HFFc6 (cell line): ENCODE measurements at places on chromosomes 16 and 17.

GRCh38 chr16:80583466-80583865 is 42.7 kb downstream of the DYNLRB2 start:
- DNase-seq: peak; percentile 53

DNA sequence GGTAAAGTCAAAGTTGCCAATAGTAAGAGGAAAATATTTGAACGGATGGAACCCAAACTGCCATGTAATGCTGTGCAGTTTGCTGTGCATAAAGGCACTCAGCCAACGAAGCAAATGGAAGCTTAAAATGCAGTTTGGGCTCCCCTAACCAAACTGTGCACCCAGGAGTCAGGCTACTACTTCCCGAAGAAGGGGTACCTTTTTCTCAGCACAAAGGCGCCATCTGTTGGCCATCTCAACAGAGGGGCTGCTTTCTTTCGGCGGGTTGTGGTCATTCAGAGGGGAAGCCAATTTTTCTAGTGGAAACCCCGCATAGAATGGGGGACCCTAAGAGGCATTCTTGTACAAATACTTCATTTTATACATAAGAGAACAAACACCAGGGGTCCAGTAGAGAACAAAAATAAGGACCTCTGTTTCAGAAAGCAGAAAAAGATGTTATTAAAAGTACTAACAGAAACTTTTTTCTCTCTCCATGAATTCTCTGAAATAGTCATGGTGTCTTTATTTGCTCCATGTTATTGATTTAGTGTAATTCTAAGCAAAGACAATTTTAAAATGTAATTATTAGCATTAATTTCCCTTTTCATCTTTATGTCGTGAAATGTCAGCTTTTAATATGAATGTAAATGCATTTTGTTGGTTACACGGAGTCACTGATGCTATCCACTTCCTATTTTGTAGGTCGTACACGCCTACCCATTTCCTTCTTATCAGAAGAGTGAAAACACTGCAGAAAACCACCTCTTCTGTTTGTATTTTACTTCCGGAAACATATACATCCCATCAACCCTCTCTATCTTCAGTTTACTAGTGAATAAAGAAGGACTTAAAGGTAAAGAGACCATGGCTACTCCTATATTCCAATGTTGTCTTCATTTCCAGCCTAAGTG is 453.3 kb downstream of the KCNJ2 start:
- no peak for DNase-seq

GRCh38 chr17:76379646-76380376 is 4.6 kb upstream of the SPHK1 start:
- DNase-seq: no peak

DNA sequence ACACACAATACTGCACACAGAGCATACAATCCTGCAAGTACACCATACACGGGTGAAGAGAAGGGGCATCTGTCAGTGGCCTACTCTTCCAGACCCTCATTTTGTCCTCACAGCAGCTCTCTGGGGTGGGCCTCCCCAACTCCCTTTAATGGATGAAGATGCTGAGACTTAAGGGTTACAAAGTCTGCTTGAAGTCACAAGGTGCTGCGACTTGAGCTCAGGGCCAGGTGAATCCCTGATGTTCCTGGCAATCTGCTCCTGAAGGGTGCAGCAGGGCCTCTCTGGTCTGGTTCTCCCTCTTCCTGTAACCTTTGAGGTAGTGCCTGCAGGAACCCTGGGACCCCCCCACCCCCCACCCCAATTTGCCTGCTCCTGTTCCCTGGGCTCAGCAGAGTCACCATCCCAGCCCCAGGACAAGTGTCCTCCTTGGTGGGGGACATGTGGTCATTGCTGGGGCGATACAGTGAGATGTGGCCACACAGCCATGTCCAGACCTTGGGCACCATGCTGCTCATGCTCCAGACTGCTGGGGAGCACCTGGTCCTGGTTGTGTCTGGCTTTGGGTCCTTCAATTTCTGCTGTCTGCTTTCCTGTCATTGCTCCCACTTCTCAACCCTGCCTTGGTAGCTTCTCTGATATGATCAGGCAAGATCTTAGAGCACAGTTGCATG is 107.5 kb downstream of the METRNL start:
- DNase-seq: no peak

- peak; percentile 66 for DNase-seq
These were observed 6.1 kb downstream of the IL21R start for GRCh38 chr16:27408012-27408601.
